ENCODE measurements at places on chromosomes 2 and 18.

GRCh38 chr18:31424383-31424988 is 23.1 kb upstream of the DSG3 start:
- DNase-seq, result no peak

GRCh38 chr2:133936601-133937000 is 317.3 kb upstream of the MGAT5 start:
- DNase-seq, result no peak

- peak; percentile 5 for DNase-seq
Measured at GRCh38 chr18:74623047-74623816, 25.6 kb downstream of the ZNF407 start.

DNA sequence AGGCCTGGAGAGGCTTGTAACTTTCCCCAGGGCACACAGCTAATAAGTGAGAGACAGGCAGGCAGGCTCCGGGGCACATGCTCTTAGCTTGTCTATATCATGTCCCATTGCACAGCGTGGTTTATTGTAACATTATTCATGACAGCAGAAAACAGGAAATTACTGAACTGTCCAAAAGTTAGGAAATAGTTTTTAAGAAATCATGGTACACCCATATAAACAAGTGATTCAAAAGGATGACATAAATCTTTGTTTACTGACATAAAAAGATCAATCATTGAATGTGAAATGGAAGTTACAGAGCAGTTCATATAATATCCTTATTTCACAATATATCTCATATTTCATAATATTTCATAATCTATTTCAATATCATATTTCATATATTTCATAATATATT is 34.3 kb upstream of the TXNDC2 start:
- no peak for DNase-seq

- no peak for DNase-seq
Measured at GRCh38 chr2:112830682-112831512, 5.7 kb downstream of the IL1B start.

GRCh38 chr18:58493516-58494253 is 135.2 kb downstream of the ALPK2 start:
- peak; percentile 66 for DNase-seq

- DNase-seq, result no peak
Measured at GRCh38 chr2:61425605-61426155, 45.2 kb downstream of the USP34 start.

DNA sequence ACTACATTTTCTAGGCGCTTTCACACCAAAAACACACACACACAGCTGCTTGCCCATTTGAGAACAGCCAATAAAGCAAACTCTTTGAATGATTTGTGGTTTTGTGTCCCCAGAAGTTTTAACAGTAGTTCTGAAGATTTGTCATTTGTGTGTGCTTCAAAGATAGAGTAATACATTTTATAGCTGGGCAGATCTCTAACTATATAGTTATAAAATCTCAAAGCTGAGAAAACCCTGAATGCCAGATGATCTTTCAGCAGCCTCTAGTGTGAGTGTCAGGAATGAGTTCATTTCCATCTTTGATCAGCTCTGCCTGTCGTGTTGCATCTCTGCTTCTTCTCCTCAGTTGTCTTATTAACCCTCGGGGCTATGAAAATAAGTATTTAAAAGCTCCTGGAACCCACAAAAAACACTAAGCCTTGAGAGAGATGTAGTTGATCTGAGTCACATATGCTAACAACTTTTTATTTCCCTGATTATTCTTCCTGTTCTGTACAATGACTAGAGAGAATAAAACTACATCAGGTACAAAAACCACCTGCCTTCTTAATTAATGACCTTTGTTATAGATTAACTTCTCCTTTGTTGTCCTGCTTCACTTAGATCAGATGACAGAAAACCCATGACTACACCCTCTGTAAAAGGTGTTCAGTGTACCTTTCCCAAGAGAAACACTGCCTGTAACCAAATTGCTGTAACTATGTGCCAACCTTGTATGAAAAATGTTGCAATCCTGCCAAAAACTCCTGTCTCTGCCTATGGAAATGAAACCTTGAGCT is 30.0 kb upstream of the SLC3A1 start:
- no peak for DNase-seq

GRCh38 chr2:104889291-104889959 is 35.5 kb downstream of the POU3F3 start:
- peak; percentile 31 for DNase-seq

DNA sequence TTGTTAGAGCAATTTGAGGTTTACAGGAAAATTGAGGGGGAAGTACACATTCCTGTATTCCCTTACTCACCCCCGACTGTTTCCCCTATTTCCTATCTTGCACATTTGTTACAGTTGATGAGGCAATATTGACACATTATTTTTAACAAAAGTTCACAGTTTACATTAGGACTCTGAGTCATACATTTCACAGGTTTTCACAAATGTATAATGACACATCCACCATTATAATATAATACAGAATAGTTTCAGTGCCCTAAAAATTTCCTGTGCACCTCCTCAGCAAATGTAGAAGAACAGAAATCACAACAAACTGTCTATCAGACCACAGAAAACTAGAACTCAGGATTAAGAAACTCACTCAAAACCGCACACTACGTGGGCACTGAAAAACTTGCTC is 160.6 kb upstream of the RMP24 start:
- no peak for DNase-seq

DNA sequence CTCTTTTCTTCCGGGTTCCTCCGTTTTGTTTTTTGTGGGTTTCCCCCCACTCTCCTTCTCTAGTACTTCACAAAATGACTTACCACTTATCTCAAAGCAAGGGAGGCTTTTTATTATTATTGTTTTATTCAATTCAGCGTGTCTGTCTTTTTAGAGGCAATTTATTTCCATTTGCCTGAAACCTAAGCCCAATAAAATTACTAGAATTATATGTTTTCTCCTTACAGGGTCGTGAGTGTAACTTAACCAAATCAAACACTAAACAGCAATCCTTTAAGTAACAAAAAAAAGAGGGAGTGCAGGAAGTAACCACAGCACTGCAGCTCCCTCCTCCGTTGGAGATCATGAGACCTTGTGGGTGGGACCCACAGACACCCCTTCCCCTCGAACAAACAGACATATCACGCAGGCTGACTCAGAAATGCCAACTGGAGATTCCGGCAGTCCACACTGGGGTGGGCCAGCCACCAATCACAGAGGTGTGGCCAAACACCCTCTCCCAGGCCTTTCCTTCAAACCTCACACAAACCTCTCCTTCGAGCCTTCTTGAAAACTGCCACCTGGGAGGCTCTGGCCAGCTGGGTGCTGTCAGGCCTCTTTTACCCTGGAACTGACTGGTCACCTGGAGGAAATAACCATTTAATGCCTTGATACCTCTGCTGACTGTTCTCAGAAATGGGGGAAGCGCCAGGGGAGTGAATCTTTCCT is 207.1 kb upstream of the SMAD2 start:
- DNase-seq, result no peak

GRCh38 chr2:12110481-12110880 is 364.0 kb downstream of the LPIN1 start:
- no peak for DNase-seq

- no peak for DNase-seq
Measured at GRCh38 chr2:227347117-227347516, 22.1 kb downstream of the MFF start.

DNA sequence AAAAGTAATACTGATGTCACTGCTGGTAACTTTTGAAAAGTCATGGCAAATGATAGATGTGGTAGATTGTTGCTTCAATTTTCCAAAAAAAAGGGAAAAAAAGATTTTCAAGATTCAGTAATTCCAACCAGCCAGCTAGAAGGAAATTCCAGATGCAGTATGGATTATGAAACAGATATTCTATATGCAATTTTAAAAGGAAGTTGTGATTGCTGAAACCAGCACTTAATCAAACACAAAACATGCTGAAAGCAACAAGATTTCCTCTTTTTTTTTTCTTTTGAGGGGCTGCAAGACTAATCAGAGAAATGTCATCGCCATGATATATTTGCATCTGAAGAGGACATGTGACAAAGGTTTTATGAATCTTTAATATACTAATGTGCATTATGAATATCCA is 5.1 kb upstream of the HNMT start:
- DNase-seq, result no peak

DNA sequence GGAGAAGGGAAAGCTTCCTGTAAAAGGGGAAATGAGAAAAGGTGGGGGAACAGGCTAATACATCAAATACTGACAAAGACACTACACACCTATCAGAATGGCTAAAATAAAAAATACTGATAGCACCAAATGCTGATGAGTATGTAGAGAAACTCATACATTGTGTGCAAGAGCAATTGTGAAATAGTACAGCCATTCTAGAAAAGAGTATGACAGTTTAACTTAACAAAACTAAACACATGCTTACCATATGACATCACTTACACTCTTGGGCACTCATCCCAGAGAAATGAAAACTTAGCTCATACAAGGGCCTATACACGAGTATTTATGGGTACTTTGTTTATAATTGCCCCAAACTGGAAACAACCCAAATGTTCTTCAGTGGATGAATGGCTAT is 53.4 kb downstream of the ZNF638 start:
- DNase-seq, result no peak

GRCh38 chr2:198641161-198641560 is 816.6 kb downstream of the SATB2 start:
- DNase-seq, result no peak

DNA sequence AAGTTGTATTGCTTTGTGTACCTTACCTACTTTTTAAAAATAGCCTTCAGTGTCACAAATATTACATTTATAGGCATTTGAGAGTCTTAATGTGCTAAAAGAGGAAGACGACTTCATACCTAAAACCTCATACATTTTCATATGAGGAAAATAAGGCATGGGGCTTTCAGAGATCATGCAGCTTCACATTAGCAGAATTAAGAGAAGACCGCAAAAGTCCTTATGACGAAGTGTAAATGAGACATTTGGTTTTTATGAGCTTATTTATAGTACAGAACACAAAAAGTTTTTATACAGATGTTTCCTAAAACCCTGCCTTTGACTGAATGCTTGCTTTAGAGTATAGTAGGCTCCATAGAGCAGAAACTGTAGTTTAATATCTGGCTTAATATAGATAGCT is 10.1 kb upstream of the CCDC138 start:
- DNase-seq, result no peak

DNA sequence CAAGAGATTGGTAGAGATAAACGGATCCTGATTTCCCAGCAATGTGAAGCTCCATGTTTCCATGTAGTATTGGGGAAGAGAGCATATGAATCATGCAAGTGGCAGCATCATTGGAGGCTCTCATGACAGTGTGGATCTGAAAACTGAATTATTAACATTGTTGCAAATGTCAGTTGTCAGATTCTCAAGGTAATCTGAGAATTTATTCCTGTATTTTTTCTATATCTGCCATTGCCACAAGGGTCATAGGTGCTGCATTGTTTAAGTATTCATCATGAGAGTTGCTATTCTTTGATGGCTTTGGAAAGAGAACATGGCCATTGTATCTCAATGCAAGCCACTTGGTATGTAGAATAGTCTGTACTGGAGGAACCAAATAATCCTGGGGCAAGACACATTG is 1217.0 kb upstream of the ZEB2 start:
- DNase-seq, result no peak

GRCh38 chr2:205494537-205495235 is 187.6 kb upstream of the NRP2 start:
- DNase-seq, result no peak

- no peak for DNase-seq
Measured at GRCh38 chr2:72011791-72012190, 135.9 kb downstream of the CYP26B1 start.

Data from CD4-positive, alpha-beta T cell treated with Interleukin-1 beta for 1 hour (primary cell).